ENCODE measurements at places on chromosomes 11 and 22.

- no peak for DNase-seq
Measured at GRCh38 chr22:41825376-41825775, 7.5 kb upstream of the SREBF2 start.

DNA sequence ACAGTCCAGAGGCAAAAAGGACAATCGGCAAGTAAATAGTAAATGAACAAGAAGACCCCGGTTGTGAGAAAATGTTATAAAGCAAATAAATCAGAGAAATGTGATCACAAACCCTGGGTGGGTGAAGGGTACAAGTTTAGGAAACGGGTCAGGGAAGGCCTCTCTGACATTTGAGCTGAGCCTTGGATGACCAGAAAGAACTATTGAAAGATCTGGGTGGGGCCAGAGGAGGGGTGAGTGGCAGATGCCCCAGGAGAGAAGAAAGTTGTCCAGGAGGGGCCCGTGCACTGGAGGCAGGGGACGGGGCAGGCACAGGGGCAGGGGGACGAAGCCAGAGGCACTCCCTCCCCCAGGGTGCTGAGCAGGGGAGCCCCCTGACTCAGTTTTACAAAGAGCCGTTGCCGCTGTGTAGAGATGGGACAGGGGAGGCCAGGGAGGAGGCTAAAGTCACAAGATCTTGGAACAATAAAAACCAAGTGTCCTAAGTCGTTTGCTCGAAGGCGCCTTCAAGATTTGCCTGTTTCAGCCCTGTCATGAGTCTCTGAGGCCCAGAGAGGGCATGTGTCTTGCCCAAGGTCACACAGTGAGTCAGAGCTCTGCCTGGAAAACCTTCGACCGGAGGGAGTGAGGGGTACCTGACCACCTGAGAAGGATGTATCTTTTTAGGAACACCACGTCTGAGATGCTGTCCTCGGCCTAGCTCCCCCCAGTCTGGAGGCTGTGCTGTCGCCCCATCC lies 10.8 kb upstream of the PDGFB start:
- no peak for DNase-seq

DNA sequence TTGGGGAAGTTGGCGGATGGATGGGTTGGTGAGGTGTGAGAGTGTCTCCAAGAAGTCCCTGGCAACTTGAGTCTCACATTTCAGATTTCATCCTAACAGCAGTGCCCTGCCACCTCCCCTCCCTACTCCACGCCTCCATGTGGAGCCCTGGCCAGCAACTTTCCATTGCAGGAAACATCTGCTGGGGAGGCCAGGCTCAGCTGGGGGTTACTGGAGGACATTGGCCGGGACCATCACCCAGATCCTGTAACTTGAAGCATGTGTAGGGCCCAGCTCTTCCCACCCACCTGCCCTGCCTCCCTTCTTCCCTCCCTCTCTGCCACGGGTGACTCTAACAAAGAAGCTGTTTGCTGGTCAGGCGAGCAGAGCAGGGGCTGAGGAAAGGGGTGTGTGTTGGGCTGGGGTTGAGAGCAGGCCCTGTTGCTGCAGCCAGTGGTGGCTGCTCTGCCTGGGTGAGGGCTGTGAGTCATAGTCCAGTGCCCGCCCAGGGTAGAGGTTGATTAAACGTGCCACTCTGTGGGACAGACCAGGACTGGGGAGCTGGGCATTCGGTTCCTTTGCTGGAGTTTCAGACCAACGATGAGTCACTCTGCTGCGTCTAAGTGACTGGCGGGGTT lies 64.0 kb downstream of the SCN3B start:
- DNase-seq: no peak

DNA sequence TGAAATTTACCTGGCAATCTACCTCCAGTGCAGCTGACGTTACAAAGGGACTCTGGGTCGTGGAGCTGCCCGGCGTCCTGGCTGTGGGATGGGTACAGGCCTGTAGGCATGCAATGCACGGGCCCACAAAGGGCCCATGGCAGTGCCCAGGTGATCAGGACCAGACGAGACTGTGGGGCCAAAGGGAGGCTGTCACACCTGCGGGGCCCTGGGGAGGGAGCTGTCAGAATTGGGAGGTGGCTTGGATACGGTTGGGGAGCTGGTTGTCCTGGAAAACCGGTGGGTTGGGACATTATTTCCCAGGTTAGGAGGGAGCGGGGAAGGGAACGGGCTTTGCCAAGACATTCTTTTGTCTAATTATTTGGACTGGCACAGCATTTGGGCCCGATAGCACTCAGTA lies 958.5 kb downstream of the BRD1 start:
- DNase-seq: no peak

GRCh38 chr11:102345904-102346303 lies 1.1 kb upstream of the BIRC2 start:
- no peak for DNase-seq

- no peak for DNase-seq
Measured at GRCh38 chr11:70313945-70314344, 43.5 kb downstream of the PPFIA1 start.

DNA sequence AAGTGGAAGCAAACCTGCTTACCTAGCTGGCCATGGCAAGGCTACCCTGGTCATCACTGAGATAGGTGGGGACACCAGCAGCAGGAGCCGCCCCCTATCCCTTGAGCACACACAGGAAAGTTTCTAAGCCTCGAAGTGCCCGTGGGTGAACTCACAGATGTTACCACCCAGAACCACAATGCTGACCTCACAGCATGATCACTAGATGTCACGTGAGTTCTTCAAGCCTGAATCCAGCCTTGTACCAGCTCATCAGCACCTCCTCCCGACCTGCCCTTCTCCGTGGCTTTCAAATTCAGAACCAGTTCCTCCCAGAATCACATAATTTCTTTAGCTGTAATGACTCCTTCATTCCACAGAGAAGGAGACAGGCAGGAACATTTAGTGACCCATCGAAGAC lies 24.7 kb upstream of the TIMP3 start:
- no peak for DNase-seq

DNA sequence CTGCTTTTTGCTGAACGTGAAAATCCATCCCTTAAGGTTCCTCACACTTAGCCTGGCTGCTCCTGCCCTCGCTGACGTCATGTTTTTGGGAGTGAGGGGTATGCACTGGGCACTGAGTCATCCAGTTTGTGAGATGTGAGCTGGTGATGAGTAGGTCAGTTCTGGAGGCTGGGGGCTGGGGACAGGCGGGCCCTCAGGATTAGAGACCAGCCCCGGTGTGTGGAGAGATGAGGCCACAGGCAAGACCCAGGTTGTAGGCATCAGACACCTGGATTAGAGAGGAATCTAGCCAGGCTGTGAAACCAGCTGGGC lies 9.2 kb downstream of the KCNC1 start:
- no peak for DNase-seq

DNA sequence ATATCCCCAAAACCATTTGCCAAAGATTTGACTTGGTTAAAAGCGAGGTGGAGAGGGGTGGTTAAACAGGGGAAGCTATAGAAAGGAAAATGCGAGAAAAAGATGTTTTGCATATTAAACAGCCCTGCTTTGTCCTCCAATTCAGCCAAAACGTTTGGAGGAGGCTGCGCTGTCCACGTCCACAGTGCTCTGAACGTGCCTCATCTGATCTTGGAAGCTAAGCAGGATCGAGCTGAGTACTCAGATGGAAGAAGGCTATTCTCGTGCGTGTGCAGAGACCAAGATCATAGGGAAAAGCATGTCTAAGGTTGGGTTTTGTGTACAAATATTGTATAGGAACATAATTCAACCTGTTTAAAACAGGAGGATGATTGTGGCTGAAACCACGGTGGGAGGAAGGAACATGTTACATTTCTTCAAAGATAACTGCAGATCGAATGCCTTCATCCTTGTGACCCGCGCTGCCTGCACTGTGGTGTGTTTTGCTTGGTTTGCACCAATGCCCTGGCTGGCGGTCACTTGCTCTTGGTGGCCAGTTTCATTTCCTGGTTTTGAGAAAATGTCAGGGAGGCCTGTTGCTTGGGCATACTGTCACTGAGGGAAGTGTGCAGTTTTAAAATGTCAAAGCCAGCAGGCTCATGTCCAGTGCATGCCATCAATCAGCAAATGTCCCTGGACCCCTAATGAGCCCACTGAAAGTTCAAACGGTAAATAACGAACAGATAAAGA lies 40.4 kb downstream of the FLI1 start:
- DNase-seq: no peak

GRCh38 chr22:49918911-49919881 lies 762 bp downstream of the CRELD2 start:
- DNase-seq: no peak

DNA sequence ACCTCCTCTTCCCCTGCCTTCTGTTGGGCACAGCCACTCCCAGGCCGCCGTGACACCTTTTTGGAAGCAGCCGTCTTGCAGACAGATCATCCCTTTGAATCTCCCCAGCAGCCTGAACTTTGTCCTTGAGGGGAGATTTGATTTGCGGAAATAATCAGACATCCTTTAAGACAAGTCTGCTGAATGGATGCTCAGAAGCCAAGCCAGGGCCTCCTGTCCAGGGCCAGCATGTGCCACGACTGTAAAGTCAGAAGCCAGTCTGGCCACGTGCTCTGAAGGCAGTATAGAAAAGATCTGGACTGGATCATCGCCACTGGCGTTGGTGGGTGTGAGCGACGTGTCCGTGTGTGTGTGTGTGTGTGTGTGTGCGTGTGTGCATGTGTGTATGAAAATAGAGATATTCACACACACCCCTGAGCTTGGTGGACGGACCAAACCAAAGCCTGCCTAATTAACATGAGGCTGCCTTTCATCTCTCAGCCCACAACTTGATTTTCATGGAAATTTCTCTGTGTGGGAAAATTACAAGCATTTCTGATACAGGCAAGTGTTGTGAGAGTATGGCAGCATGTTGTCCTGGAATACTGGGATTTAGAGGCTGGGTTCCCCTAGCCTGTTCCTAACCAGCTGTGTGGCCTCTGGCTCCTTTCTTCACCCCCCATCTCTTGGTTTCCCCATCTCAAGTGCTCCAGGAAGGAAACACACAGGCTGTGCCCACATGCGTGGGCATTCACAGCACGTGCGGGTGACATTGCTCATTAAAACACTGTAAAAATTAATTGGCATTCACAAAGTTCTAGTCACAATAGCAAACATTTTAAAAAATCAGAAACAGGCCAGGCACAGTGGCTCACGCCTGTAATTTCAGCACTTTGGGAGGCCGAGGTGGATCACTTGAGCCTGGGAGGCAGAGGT lies 61.8 kb upstream of the WNT7B start:
- DNase-seq: no peak

DNA sequence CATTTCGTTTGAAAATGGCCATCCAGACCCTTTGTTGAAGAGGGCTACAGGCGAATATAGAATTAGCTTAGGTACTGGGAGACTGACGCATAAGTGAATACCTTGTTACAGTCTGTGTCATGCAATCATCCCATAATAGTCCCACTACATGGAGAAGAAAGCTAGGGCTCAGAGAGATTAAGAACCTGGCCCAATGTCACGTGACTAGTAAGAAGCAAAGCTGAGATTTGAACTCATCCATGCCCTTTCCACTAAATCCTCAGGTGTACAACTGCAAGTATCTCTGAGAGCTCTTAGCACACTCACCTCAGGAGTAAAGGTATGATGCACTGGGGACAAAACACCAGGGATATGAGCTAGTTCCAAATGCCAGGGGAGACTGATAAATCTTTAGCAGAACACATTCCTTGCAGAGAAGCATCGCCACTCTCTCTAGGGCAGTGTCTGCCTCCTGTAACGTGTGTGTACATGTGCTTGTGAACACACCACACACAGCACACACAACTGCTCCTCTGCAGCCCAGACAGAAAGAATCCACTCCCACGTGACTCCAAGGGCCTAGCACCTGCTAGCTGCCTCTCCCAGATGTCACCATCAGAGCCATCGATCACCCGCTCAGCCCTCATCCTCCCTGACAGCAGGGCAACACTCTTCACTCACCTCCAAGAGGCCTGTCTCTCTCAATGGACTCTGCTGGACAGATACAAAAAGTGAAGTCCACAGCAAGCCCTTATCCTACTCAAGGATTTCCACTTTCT lies 402.8 kb downstream of the NXPE2 start:
- DNase-seq: no peak

- DNase-seq: no peak
Measured at GRCh38 chr11:36002196-36002595, 58.3 kb downstream of the LDLRAD3 start.

- no peak for DNase-seq
Measured at GRCh38 chr22:46036558-46037408, 59.8 kb upstream of the WNT7B start.

GRCh38 chr22:49791682-49792081 lies 36.0 kb downstream of the BRD1 start:
- no peak for DNase-seq

DNA sequence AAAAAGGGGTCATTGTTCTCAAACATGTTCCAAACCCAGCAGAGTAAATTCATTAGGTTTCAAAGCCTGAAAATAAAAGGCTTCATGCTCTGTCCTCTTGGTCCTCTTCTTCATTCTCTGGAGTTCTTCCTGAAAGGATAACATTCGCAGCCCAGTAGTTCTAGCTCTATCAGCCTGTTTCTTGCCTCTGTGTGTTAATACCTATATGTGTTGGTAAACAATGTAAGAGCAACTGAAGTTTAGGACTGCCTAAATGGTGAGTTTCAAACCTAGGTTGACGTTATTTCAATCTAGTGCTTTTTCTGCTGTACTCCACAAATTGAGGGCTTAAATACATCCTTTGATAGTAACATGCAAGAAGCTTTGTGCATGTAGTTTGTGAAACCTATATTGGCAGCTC lies 9.4 kb downstream of the AASDHPPT start:
- DNase-seq: no peak

GRCh38 chr11:103530257-103530656 lies 421.0 kb downstream of the DYNC2H1 start:
- no peak for DNase-seq

GRCh38 chr11:9516113-9516512 lies 55.3 kb downstream of the ZNF143 start:
- no peak for DNase-seq

DNA sequence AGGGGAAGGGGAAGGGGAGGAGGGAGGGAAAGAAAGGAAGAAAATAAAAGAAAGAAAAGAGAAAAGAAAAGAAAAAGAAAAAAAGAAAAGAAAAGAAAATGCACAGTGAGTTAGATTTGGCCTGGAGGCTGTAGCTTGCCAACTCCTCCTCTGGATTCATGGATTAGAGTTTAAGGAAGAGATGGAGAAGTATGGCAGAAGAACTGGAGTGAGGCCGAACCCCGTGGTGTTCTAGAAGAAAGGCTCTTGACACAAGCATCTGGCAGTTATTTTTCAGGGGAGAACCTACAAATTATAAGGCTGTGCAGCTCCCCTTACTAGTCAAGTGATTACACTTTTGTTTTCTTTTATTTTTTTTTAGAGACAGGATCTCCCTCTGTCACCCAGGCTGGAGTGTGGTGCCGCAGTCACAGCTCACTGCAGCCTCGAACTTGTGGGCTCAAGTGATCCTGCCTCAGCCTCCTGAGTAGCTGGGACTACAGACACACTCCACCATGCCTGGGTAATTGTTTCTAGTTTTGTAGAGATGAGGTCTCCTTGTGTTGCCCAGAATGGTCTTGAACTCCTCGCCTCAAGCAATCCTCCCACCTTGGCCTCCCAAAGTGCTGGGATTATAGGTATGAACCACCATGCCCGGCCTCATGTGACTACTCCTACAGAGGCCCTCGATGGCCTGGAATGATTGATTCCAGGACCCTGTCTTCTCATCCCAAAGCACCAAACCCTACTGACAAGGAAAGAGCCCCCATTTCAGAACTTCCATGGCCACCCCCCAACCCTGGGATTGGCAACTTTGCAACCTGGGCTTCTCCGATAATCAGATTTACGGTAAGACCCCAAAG lies 19.5 kb downstream of the ZNF74 start:
- DNase-seq: no peak
